Renal pelvis (tissue), 12 donors: ENCODE measurements at places on chromosomes 3 and 15.

DNA sequence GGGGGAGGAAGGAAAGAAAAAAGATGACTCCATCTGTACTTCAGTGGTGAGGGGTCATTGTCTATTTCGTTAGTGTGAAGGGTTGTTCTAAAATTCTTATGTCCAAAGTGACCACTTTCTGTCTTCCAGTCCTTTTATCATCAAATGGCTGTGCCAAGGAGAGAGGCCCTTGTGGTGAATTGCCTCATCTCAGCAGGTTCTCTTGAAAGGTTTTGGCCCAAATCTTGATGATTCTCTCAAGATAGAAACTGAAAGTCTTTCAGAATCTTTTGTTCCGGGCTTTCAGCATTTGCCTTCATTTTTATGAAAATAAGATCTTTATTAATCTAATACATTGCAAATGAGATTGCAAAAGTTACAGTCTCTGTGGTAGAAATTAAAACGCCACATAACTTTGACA lies 575.8 kb downstream of the RSL24D1 start:
- no peak for DNase-seq

- no peak for DNase-seq
Observed at GRCh38 chr3:168024537-168024941, 71.2 kb downstream of the GOLIM4 start.

- DNase-seq = peak; percentile 48
Observed at GRCh38 chr3:31762888-31763351, 218.1 kb downstream of the OSBPL10 start.

DNA sequence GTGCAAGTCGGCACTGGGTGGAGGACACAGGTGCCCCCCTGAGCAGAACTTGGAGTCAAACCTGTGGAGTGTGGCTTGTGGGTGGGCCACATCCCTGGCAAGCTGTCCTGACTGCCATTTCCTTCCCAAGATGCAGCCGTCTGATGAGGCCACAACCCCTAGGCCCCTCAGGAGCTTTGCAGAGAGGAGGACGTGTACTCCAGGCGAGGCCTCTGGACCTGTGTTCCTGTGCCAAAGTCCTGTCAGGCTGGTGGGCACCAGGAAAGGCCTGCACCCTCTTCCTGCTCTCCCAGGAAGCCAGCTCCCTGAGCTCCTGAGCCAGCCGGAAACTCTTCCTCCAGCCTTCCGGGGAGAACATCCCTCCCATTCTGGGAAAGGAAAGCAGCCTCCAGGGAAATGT lies 48.5 kb downstream of the CMTM6 start:
- DNase-seq = no peak

DNA sequence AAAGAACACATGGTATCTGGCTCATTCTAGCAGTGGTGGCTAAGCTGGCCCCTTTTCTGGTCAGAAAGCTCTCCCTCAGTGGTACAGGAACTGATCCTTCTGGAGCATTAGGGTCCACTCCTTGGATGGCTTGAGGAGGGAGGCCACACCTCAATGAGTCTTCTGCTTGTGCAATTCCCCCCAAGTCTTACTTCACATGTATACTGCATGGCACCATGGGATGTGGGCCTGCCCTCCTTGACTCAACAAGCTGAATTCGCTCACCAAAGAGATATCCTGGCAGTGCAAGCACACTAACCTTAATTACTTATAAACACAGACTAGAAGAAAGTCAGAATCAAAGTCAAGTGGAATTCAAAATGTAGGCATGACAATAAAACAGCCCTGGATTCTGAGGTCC lies 133.8 kb upstream of the SLC2A2 start:
- DNase-seq = no peak

GRCh38 chr3:170974872-170975271 lies 51.6 kb downstream of the SLC2A2 start:
- no peak for DNase-seq

DNA sequence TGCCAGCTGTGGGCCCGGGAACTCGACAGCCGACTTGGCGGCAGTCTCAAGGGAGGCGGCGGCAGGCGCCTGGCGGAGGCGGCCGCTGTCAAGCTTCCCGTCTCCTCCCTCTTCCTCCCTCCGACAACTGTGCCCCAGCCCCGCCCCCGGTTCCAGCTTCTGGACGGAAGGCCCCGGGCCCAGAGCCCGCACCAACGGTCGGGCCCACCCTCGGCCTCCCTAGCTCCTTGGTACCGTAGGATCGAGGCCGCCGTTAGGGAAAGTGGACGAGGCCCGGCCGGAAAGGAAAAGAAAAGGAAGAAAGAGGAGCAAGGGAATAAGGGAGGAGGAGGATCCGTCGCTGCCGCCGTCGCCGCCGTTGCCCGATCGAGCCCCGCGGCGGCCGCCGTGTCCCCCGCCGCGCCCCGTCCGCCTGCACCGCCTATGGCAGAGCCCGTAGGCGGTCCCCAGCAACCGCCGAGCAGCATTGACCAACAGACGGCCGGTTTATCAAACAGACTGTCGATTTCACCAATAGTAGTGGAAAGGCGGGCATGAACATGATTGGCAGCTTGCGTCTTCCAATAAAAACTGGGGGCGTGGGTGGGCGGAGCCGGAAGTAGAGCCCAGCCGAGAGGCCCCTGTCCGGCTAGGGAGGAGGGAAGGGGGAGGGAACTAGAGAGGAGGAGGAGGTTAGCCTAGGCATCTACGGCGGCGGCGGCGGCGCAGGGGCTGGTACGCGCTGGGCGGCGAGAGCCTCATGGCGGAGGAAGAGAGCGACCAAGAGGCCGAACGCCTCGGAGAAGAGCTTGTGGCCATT lies at the start of the genes CGGBP1 and ZNF654:
CGGBP1 (minus strand) TSS at position 425 of the 799 bp plus-strand sequence. CDS start 3,029 bp downstream, outside the sequence.
ZNF654 (plus strand) TSS at position 675 of the 799 bp plus-strand sequence; CDS start at position 740, 65 bp downstream.
- peak; percentile 99 for DNase-seq

DNA sequence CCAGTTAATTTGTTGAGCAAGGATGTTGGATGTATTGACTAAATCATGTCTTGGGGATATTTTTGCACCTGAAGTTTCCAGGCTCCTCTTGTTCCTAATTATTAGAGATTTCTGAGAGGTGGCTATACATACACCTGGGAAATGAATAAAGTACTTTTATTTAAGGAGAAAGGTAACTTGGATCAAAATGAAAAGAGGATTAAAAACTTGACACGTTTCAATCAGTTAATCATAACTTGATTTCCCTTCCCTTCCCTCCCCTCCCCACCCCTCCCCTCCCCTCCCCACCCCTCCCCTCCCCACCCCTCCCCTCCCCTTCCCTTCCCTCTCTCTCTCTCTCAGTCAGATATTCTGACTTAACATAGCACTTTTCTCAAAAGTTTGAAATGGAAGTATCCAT lies 126.3 kb downstream of the KCNH8 start:
- no peak for DNase-seq

- DNase-seq = no peak
Observed at GRCh38 chr3:66492672-66493071, 8.2 kb downstream of the LRIG1 start.

GRCh38 chr3:126891791-126892190 lies 91.1 kb upstream of the PLXNA1 start:
- DNase-seq = no peak

DNA sequence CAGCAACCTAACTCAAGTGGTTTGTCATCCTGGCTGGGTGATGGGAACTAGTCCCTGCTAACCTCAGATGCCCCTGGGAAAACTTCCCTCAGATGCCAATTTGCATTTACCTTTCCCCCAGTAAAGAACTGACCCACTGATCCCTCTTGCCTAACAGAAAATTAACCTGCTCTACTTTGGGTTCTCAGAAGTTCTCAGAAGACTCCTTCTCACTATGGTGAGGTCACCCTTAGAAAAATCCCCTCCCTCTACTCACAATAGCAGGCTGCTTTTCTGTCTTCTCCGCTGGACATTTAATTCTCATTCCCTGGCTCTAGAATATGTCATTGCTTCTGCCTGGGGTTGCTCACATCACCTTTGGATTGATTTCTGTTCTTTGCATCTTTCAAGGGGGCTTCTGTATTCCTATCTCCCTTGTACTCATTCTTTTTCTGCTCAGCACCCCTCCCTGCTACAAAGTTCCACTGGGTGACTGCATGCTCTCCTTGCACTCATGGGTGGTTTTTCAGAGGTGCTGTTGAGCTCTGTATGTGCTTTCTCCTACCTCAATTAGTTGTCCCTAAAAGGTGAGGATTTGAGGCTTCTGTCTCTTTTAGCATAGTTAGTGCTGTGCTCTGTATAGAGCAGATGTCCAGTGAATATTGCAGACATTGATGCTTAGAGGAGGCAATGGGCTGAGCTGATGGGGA lies 869 bp downstream of the PLA1A start:
- no peak for DNase-seq

DNA sequence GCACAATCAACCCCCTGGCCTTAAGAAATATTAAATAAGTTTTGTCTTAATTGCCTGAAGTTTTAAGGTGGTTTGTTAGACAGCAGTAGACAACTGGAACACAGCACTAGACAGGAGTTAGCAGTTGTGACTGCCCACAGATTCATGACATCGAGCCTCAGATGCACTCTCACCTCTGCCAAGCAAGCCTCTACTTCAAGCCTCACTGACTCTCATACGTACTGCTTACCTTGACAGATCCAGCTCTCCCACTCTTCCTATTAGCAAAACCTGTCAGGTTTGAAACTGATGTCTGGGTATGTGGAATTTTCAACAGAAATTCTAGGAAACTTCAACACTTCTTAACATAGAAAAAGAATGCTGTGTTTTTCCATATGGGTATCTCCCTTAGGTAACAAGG lies 382.9 kb upstream of the DPH6 start:
- DNase-seq = no peak
